ENCODE measurements at places on chromosomes 3 and 15.

DNA sequence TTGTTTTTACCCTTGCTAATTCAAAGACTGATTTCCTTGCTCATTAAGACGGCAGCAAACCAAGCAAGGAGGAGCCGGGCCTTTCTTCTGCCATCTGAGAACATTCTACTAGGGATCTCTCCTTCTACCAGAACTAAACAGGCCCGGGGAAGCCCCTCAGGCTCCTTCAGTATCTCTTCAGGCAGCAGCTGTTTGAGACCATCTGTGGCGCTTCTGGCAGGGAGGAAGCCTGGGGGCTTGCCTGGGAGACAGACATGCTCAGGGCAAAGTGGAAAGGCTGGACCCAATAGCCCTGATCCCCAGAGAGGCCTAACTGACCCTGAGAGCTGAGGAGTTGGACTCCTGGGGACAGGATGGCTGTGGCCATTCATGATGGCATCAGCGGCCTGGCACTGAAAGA is 67.9 kb downstream of the FEM1B start:
- DNase-seq = no peak

- no peak for DNase-seq
Observed at GRCh38 chr3:25831578-25831977, 41.7 kb downstream of the OXSM start.

- DNase-seq = no peak
Observed at GRCh38 chr3:93843981-93844380, 129.7 kb downstream of the PROS1 start.

DNA sequence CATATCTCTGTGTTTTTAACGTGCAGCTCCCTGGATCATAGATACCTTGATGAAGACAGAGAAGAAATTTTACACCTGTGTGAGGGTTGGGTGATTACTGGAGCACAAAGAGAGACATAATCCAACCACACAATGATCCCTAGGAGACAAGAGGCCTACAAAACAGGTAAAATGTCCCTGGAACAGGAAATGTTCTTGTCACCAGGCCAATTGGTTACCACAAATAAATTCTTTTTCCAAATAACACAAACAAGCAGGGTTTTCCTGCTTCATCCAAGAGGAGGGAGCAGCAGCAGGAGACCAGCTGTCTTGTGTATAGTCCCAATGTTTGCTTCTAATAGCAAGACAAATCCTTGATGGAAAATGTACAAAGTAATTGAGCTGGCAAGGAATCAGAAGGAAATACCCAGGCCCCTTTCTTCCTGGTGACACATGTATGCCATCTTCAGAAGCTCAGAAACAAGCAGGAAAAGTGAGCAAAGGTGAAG is 1.4 kb downstream of the MGLL start:
- no peak for DNase-seq

DNA sequence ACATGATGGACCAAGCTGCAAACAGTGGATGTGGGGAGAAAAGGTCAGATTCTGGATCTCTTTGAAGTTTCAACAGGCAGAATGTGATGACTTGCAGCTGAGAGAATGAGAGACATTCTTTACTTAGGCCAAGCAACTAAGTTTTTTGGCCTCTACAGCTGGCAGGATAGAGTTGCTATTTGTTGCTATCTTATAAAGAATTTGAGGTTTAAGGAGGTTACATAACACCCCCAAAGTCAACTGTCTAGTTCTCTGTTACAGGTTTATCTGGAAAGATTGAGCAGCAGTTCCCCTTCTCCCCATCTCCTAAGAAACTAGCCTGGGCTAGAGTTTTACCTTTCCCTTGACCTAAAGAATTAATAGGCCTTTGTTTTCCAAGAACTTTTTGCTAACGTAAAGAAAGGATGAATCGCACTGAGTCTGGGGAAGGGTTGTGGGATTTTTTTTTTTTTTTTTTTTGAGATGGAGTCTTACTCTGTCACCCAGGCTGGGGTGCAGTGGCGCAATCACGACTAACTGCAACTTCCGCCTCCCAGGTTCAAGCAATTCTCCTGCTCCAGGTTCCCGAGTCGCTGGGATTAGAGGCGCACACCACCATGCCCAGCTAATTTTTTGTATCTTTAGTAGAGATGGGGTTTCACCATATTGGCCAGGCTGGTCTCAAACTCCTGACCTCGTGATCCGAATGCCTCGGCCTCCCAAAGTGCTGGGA is 26.6 kb upstream of the SLMAP start:
- no peak for DNase-seq

DNA sequence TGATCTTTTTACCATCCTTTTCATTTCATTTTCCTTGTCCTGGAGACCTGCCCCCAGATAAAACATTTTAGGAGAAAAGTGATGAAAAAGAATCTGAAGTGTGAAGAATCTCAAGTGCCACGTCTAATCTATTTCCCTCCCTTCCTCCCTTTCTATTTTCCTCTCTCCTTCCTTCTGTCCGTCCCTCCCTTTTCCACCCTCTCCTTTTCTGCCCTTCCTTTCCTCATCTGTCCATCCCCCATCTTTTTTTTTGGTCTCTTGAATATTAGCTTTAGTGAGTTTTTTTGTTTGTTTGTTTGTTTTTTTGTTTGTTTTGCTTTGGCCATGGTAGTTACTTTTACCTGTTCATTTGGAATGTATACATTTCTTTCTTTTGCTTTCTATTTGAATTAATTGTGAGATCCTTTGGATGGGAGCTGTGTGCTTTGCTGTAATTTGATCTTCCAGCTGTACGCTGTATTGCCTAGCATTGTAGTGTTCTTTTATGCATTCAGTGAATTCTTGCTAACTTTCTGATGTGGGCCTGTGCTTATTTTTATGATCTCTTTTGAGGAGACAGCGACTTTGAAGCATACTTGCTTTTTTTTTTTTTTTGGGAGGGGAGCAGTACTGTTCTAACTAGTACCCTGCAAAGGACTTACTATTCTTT is 19.2 kb downstream of the CDIN1 start:
- no peak for DNase-seq

DNA sequence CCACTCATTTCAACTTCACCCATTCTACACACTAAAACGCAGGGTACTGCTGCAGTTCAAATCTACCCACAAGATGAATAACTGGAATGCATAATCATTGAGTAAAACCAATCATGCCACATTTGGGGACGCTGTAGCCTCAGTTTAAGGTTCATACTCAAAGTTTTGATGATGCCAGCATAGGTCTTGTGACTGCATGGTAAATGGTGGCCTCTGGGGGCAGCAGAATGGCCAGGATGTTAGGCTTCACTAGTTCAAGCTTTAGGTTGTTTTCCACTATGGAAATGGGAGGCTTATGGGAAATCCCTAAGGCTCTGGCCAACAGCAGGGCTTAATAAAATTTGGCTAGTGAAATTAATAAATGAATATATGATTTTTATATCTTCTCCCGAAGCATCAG is 104.3 kb upstream of the TSC22D2 start:
- no peak for DNase-seq

DNA sequence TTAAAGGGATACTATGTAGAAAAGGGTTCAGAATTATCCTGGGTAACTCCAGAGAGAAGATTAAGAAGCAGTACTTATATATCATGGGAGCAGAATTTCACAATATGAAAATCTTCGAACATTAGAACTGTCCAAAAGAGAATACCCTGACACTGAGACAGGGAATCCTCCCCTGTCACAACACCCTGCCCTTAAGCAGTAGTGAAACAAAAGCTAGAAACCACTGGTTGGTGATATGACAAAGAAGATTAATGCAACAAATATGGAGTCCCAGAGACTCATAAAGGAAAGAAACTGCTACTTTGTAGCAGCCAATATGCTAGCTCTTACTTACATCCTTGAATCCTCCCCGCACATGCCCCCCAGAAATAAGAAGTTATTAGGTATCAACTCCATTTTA is 18.5 kb downstream of the MIX23 start:
- no peak for DNase-seq

- peak; percentile 42 for DNase-seq
Observed at GRCh38 chr15:60799885-60800284, 320.9 kb upstream of the ICE2 start.

DNA sequence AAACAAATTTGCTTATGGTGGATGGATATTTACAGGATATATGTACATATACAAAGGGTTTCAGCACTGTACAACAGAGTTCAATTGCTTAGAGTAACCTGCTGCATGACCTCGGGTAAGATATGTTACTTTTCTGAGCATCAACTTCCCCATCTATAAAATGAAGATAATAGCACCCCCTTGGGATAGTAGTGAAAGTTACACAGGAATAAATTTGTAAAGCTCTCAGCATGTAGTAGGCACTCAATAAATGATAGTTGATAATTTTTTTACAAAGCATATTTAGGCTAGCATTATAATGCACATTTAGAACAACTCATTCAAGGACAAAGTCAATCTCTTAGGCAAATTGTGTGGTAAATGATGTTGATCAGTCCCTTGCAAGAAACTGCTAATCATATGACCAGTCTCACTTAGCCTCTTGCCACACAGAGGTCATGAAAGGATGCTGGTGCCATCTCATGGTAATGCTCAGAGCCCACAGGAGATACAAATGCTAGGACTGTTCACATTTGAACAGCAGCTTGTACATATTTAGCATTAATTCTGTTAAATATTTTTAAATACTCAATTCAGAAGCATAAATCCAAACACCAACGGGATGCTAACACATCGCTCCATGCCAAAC is 123.9 kb downstream of the MAGI1 start:
- DNase-seq = no peak

DNA sequence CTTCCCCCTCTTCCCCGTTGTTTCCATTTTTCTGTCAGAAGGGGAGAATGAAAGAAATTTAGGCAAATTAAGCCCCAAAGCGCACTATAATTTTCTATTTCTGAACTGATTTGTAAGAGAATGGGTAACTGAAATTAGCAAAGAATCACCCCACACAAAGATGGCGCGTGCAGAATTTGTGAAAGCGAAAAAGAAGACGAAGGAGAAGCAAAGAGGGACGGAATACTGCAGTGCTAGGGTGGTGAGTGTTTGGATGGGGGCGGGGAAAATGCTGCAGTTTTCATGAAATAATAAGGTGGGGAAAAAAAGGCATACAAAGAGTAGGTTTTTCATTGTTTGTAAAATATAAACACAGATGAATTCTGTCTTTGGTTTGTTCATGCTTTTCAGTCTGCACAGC is 4.6 kb upstream of the CTNNB1 start:
- DNase-seq = no peak

GRCh38 chr3:168157903-168158302 is 62.2 kb upstream of the GOLIM4 start:
- no peak for DNase-seq

DNA sequence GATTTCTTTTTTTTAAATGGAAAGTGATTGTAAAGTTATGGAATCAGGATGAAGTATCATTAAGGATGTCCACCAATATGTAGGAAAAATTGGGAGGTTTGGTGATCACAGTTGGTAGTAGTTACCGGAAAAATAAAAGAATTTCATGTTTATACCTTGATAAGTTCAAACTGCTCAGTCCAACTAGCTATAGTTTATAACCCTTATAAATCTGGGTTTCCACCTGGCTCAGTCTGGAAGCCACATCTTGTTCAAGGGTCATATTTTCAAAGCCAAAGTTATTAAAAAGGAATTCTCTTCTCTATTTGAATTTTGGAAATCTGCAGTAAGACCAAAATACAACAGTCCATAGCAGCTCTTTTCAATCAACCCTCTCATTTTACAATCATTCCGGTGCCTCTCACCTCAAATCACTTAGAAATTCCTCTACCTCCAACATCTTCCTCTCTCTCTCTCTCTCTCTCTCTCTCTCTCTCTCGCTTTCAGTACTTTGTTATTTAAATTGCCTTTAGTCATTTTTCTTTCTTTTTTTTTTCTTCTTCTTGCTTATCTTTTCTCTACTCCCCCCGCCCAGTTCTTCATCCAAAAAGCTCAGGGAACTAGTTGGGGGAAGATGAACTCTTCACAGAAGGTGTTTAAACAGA is 186.2 kb upstream of the TBC1D5 start:
- DNase-seq = no peak

GRCh38 chr3:11328196-11328945 is 56.2 kb downstream of the ATG7 start:
- no peak for DNase-seq

GRCh38 chr15:77416148-77416455 is 3.8 kb downstream of the PEAK1 start:
- no peak for DNase-seq

GRCh38 chr3:9078561-9079240 is 115.4 kb upstream of the RAD18 start:
- no peak for DNase-seq

DNA sequence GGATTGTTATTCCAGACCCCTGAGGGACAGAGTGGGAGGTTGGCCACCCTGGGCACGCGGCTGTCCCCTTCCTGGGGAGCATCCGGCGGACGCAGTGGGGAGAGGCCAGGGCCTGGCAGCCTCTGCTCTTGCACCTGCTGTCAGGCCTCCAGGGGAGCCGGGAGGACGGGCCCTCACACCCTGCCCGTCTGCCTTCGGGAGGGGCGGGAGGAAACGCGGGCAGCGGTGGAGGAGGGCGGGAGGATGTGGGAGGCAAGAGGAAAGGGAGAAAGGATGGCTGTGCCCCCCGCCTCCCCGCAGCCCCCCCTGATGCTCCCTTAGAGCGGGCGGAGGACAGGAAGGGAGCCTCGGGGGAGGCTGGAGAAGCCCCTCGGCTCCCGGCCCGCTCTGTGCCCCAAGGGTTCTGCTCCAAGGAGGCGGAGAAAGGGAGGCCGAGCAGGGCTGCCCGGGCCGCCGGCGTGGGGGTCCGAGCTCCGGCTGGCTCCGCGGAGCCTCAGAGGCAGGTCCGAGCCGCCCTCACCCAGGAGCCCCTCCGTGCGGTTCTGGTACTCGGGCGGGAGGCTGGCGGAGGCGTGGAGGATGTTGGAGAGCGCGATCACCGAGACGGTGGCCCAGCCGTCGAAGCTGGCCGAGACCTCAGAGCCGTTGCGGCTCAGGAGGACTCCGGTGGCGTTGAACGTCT is 40.9 kb downstream of the MUC20 start:
- no peak for DNase-seq

- DNase-seq = no peak
Observed at GRCh38 chr3:81962396-81962795, 201.0 kb upstream of the GBE1 start.

GRCh38 chr15:98668566-98669308 is 20.4 kb downstream of the IGF1R start:
- DNase-seq = peak; percentile 55

- no peak for DNase-seq
Observed at GRCh38 chr3:140391061-140391460, 286.8 kb upstream of the TRIM42 start.

GRCh38 chr15:95836536-95836935 is 494.0 kb upstream of the NR2F2 start:
- no peak for DNase-seq

- no peak for DNase-seq
Observed at GRCh38 chr15:35470441-35470840, 75.5 kb downstream of the DPH6 start.

- no peak for DNase-seq
Observed at GRCh38 chr3:32140943-32141342, 34.5 kb downstream of the GPD1L start.

GRCh38 chr15:23671481-23671880 is 15.6 kb downstream of the NDN start:
- DNase-seq = no peak
